ENCODE measurements at places on chromosomes 11 and 22.

DNA sequence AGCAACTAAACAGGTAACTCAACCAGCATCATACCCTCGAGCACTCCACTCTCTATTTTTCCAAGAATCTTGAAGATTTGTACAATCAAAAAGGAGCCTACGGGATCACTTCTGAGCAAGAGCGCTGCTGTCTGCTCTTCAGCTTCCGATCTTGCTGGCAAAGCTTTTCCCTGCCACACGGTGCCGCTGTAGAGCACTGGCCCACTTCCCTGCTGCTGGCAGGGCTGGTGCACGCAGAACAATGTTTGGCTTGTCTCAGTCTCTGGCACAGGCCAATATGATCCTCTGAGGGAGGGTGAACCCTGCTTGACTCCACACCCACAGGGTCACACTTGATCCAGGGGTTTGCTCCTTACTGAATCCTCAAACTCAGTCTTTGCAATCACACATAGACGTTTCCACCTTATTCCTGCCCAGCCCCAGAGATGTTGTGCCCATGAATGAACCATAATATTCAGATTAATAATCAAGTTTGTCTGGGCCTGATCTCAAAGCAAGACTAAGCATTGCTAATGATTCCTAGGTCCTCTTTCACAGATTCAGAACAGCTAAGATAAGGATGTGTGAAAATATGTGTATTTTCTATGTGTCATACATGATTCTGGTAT lies 536.6 kb downstream of the SOX6 start:
- DNase-seq = peak; percentile 74

- no peak for DNase-seq
Observed at GRCh38 chr22:46002757-46003270, 25.9 kb upstream of the WNT7B start.

GRCh38 chr11:2991452-2992233 lies 486 bp downstream of the NAP1L4 start:
- DNase-seq = no peak

DNA sequence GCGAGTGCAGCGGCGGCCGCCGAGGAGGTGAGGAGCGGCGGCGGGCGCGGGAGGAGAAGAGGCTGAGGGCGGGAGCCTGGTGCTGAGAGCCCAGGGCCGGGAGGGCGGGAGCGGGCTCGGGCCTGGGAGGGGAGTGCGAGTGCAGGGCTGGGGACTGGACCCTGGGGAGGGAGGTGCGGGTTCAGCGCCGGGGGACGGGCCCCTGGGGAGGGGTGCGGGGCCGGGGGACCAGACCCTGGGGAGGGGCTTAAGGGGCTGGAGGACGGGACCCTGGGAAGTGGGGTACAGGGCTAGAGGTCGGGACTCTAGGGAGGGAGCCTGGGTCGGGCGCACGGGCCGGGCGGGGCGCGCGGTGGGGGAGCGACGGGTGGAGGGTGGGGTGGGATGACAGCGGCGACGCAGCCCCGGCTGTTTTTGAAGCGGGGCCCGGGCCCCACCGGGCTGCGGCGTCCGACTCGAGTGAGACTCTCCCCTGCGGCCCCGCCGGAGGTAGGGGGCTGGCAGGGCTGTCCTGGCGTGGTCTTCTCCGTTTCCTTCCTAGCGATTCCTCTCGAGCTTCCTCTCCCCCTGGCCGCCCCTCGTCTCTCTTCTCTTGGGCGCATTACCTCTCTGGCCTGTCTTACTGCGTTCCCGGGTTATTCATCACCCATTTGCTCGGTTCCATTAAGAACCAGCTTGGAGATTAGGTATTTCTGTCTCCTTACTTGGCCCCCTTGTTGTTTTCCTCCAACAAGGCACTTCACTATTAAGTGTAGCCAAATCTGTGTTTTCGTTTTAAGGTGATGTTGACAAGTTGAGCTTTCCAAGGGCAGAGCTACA lies 754 bp downstream of the NUP50 start:
- peak; percentile 59 for DNase-seq

GRCh38 chr22:25051073-25051472 lies 98.6 kb downstream of the KIAA1671 start:
- DNase-seq = no peak

- DNase-seq = no peak
Observed at GRCh38 chr11:65366340-65366773, 11.8 kb downstream of the TIGD3 start.

- DNase-seq = no peak
Observed at GRCh38 chr11:60910711-60911380, 3.1 kb upstream of the TMEM109 start.

- no peak for DNase-seq
Observed at GRCh38 chr22:17268501-17269223, 49.4 kb upstream of the ADA2 start.

- no peak for DNase-seq
Observed at GRCh38 chr22:40709752-40710413, 30.6 kb downstream of the MCHR1 start.

DNA sequence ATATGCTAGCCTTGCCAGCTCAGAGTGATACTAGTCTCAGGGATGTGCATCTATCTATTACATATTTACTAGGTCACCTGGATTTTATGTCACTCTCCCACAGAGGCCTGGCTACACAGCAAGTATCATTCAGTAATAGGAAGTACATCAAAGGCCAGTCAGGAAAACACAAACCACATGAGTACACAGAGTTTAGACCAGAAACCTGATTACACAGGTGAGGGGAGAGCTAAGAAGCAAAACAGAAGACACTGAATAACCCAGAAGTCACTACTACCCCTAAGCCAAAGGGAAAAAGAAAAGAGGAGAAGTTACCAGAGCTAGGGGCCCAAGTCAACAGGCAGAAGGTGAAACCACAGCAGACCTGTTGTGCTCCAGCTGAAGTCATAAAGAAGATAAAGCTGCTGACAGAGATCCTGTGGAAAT lies 13.3 kb downstream of the LPXN start:
- DNase-seq = no peak

Data from substantia nigra (tissue), 51 donors.